IPS DF 6.9 (cell line): ENCODE measurements at places on chromosomes 2 and 18.

DNA sequence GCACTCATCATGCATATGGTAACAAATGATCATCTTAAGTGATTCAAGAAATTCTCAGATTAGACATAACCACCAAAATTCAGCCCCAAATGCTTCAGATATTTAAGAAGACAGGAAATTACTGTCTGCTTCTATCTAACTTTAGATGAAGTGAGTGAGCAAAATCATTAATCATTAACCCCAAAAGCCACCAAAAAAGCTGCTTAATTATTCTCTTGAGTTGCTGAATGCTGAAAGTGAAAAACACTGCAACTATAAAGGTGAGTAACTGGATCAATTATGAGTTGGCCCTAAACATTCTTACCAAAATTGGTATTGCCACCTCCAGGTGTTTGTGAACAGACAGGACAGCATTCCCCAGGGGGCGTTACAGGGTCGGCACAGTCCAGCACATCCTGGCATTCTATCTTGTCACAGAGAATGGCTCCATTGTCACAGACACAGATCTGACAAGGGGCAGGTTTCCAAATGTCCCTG lies 69.6 kb downstream of the COL5A2 start:
- no peak overlapping the region for H3K27ac ChIP-seq
- DNase-seq: no peak
- H3K4me1 ChIP-seq: no peaks in the 10 kb centered on the region
- H3K36me3 ChIP-seq: no peaks in the 10 kb centered on the region
- H3K27me3 ChIP-seq: no peaks in the 10 kb centered on the region

DNA sequence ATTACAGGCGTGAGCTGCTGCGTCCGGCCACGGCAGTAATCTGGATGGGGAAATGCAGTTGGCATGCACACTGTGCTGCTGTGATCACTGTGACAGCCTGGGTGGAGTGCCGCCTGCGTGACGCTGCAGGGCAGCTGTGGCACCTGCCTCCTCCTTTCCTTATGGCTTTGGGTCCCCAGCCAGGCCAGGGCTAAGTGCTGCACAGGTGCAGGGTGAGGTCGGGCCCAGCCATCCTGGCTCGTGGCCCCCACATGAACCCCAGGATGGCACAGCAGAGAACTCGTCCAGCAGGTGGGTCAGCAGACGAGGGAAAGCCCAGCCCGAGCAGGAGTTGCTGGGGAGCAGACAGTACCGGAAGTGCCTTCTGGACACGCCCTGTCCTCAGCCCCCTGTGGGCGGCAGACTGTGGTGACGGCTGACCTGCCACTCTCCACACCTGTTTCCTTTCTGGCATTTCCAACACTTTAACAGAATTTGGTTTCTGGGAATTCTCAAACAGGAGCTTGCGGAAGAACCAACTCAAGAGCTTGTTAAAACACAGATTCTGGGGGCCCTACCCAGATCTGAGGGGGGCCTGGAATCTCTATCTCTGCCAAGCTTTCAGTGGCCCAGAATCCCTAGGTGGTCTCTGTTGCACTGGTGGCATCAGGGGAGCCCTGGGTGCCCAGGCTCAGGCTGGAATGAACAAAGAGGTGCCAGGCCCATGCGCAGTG lies 16.9 kb downstream of the HS1BP3 start:
- no peak for DNase-seq
- H3K27me3 ChIP-seq: no peaks in the 10 kb centered on the region
- H3K27ac ChIP-seq: no peak overlapping the region
- H3K4me3 ChIP-seq: no peak overlapping the region

DNA sequence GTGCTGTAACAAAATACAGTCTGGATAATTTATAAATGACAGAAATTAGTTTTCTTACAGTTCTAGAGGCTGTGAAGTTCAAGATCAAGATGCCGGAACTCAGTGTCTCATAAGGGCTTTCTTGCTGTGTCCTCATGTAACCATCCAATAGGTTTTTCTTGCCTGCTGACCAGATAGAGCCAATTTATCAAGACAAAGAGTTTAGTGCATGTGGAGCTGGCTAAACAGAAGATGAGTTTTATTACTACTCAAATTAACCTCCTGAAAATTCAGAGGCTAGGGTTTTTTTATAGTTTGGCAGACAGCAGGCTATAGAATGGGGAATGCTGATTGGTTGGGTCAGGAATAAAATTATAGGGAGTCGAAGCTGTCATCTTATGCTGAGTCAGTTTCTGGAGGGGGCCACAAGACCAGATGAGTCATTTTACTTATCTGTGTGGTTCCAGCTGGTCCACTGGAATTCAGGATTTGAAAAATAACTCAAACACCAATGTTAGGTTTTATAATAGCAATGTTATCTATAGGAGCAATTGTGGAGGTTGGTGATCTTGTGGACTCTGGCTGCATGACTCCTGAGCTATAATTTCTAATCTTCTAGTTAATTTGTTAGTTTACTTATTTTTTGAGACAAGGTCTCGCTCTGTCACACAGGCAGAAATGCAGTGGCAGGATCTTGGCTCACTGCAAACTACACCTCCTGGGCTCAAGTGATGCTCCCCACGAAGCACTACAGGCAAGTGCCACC lies 3.2 kb upstream of the PDK1 start:
- no peaks in the 10 kb centered on the region for H3K27me3 ChIP-seq
- no peaks in the 10 kb centered on the region for H3K36me3 ChIP-seq
- peaks cover 4% of the 10 kb centered on the region; the same call in 1 of the 2 replicates for H3K4me1 ChIP-seq
- H3K4me3 ChIP-seq: no peak overlapping the region
- no peak for DNase-seq

DNA sequence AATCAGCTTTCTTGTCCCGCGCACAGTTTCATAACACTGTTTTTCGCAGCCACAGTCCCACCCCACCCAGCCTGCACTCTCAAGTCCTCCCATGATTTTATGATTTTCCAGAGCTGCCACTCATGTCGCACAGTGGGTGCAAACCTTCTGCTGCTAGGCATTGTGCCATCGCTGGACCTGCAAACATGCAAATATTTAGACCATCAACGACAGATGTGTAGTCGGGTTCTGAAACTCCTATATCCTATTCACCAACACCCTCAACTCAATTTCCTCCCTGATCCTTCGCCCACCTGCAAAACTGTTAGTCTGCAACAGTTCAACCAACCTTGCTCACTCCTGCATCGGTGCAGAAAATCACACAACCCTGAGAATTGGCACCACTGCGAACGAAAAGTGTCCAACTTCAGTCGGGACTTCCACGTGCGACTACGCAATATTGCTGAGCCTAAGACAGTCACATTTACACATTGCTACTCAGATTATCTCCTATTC lies 871 bp upstream of the ALS2 start:
- H3K27me3 ChIP-seq: no peaks in the 10 kb centered on the region
- no peaks in the 10 kb centered on the region for H3K4me1 ChIP-seq
- peak overlapping the region; percentile 75; the same call in 1 of the 2 replicates for H3K4me3 ChIP-seq
- H3K27ac ChIP-seq: no peak overlapping the region

- DNase-seq: no peak
- peaks cover 2% of the 10 kb centered on the region; the same call in 1 of the 2 replicates for H3K4me1 ChIP-seq
- no peak overlapping the region for H3K27ac ChIP-seq
- 0 out of 2 replicates have a peak, but pooled peaks cover 2% of the 10 kb centered on the region for H3K36me3 ChIP-seq
- no peak overlapping the region for H3K4me3 ChIP-seq
- no peaks in the 10 kb centered on the region for H3K27me3 ChIP-seq
Measured at GRCh38 chr2:8872821-8873432, 35.5 kb upstream of the KIDINS220 start.

- H3K27ac ChIP-seq: no peak overlapping the region
- no peaks in the 10 kb centered on the region for H3K27me3 ChIP-seq
- H3K4me3 ChIP-seq: no peak overlapping the region
- DNase-seq: no peak
Measured at GRCh38 chr2:234401426-234401825, 95.5 kb downstream of the ARL4C start.

DNA sequence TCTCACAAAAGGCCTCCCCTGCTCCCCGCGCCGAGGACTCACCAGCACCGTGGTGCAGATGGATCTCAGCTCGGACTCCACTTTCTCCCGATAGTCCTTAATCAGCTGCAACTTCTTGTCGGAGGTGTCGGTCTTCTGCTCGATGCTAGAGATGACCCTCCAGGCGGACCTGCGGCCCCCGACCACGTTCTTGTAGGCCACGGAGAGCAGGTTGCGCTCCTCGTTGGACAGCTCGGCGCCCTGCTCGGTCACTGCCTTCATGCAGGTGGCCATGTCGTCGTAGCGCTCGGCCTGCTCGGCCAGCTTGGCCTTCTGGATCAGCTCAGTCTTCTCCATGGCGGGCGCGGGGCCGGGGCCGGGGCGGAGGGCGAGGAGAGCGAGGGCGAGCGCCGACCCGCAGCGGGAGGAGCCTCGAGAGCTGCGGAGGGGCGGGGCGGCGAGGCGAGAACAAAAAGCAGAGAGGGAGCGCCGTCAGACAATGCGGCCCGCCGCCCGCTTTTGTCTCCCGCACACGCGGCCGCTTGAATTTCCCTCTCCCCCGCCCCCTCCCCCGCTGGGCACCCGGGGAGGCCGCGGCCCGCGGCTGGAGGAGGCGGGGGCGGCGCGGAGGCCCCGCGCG lies 571 bp downstream of the YWHAQ start:
- peak overlapping the region; percentile 89 for H3K4me3 ChIP-seq
- no peaks in the 10 kb centered on the region for H3K27me3 ChIP-seq
- H3K4me1 ChIP-seq: peaks cover 1% of the 10 kb centered on the region; the same call in 1 of the 2 replicates

- H3K4me1 ChIP-seq: no peaks in the 10 kb centered on the region; the same call in 1 of the 2 replicates
- no peak for DNase-seq
- H3K36me3 ChIP-seq: no peaks in the 10 kb centered on the region
- H3K27me3 ChIP-seq: no peaks in the 10 kb centered on the region
- no peak overlapping the region for H3K27ac ChIP-seq
Measured at GRCh38 chr2:221596192-221596591, 24.1 kb upstream of the EPHA4 start.

GRCh38 chr2:191026377-191026776 lies 12.4 kb upstream of the STAT1 start:
- no peak for DNase-seq
- H3K27ac ChIP-seq: no peak overlapping the region
- no peak overlapping the region for H3K4me3 ChIP-seq
- no peaks in the 10 kb centered on the region for H3K4me1 ChIP-seq

DNA sequence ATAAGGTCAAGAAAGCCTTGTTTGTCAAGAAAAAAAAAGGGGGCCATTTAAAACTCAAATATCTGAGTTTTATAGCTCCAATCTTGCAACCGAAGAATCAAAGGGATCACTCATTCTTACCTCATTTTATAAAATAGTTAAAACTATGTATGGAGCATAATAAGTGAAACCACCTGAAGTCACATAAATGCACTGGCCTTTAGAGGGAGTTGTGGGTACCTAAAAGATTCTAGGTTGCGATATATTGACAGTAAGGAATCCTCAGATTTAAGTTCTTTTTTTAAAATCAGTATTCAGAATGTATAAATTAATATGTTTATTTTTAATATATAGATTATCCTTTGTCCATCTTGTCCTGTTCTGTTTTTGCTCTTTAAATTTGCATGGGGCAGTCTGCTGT lies 3.4 kb downstream of the ARHGAP28 start:
- no peak for DNase-seq
- no peak overlapping the region for H3K4me3 ChIP-seq
- H3K36me3 ChIP-seq: no peaks in the 10 kb centered on the region
- H3K27me3 ChIP-seq: no peaks in the 10 kb centered on the region; the same call in 1 of the 2 replicates

DNA sequence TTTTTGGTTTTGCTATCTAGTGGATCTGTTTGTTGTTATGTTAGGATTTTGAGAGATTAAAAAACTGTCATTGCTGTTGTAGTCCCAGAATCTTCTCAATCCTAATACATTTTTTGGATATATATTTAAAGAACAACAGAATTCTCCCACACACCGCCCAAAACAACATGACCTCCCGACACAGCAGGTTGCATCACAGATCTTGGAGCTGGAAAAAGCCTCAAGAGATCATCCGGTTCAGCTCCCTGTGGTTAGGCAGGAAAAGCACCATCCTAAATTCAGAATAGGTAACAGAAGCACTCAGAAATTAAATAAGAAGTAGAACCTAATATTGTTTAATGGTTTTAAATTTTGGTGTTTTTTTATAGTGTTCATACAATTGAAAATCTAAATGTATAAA lies 251.4 kb upstream of the STON1 start:
- H3K27me3 ChIP-seq: no peaks in the 10 kb centered on the region
- H3K36me3 ChIP-seq: no peaks in the 10 kb centered on the region
- no peak overlapping the region for H3K4me3 ChIP-seq
- no peak for DNase-seq
- no peak overlapping the region for H3K27ac ChIP-seq
